ENCODE measurements at places on chromosomes 11 and 22. TPM values are rescaled to one million over a fixed set of nuclear protein-coding genes. Genes with fewer than 3 reads are reported as not detected.

GRCh38 chr11:7278314-7278917 lies 26.7 kb downstream of the SYT9 start:
- DNase-seq = peak; percentile 47

The RAG2 gene
- total RNA-seq = not detected

- DNase-seq = no peak
Measured at GRCh38 chr11:100473390-100473740, 213.7 kb upstream of the ARHGAP42 start.

DNA sequence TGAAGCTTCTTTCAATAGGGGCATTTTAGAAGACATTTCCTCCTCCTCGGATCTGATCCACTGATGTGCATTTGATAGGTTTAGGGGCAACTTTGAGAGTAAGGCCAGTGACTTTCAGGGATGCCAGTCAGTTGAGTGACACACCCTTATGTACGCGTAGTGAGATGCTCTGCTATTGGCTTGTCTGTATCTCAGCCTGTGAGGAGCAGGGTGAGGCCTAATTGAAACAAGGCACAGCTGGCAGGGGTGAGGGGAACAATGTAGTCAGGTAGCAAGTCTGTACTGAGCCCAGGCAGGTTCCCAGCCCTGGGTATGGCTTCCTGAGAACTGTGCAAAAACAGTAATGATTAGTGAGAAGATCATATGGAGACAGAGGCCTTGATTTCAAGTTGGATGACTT lies 61.5 kb downstream of the STIM1 start:
- no peak for DNase-seq

GRCh38 chr11:119904531-119905035 lies 175.6 kb upstream of the NECTIN1 start:
- DNase-seq = no peak

- DNase-seq = peak; percentile 78
Measured at GRCh38 chr11:19076744-19077589, 16.4 kb upstream of the MRGPRX2 start.

DNA sequence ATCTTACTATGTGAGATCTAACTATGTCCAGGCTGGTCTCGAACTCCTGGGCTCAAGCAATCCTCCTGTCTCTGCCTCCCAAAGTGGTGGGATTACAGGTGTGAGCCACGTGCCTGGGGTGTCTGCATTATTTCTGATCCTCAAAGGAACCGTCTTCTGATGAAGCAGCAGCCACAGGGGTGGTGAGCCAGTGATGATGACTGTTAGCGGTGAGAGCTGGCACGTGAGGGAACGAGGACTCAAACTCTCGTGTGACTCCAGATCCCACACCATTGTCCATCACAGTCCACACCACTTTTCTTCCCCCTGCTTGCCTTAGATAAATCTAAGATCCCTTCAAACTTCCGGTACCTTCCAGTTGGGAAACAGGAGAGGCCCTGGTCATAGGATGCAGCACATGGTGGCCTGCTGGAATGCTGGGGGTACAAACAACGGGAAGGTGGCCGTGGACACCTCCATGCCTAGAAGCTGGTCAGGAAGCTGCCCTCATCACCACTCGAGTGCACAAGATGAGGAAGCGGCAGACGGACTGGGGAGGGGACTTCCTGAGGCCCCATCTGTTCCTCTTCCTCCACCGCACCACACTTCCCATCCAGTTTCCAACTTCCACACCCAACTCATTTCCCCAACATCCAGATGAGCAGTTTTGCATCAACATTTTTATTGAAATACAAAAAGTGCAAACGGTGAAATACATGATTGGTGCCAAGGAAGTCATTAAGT lies 23.8 kb downstream of the ARHGAP1 start:
- peak; percentile 24 for DNase-seq

DNA sequence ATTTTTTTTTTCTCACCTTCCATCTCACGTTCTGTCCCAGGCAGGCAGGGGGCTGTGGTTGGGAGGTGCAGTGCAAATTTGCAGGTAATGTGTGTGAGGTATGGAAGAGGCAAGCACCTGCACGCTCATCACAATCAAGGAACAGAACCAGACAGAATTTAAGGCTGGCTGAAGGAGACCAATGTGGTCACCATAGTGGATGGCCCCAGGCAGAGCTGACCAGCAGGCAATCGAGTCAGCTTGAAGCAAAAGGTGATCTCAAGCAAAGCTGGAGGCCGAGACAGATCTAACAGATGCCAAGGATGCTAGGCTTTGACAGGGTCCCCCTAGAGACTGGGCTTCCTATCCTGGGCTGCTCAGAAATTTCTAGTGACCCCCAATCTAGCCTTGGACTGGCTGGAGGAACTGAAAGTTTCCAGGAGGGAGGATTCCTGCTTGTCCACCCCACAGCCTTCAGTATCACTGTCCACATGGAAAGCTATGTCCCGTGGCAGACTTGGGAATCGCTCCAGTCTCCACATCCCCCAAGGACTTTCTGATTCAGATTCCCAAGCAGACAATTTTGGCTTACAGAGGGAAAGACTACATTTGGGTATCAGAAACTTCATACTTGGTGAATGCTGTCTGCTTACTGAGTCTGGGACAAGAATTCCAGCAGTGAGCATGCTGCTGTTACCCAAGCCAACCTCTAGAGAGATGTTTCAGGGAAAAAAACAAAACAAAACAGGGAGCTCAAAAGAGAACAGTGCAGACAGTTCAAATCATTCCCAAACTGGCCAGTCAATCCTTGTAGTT lies 9.0 kb upstream of the MICAL3 start:
- DNase-seq = no peak

The SYT8 gene
- not detected for total RNA-seq

DNA sequence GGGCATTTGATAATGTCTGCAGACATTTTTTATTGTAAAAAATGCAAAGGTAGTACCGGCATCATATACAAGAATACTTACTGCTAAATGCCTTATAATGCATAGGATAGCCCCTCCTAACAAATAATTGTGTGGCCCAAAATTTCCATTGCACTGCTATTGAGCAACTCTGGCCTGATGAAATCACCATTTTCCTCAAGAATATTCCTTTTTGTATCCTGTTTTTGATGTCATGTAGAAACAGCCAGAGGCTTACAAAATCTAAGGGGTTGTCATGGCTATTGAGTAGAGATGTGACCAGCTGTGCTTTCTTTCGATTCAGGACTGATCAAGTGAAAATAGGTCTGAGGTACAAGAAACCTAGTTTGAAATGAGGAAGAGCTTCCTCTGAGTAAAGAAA lies 854.3 kb downstream of the KCNA4 start:
- DNase-seq = no peak

DNA sequence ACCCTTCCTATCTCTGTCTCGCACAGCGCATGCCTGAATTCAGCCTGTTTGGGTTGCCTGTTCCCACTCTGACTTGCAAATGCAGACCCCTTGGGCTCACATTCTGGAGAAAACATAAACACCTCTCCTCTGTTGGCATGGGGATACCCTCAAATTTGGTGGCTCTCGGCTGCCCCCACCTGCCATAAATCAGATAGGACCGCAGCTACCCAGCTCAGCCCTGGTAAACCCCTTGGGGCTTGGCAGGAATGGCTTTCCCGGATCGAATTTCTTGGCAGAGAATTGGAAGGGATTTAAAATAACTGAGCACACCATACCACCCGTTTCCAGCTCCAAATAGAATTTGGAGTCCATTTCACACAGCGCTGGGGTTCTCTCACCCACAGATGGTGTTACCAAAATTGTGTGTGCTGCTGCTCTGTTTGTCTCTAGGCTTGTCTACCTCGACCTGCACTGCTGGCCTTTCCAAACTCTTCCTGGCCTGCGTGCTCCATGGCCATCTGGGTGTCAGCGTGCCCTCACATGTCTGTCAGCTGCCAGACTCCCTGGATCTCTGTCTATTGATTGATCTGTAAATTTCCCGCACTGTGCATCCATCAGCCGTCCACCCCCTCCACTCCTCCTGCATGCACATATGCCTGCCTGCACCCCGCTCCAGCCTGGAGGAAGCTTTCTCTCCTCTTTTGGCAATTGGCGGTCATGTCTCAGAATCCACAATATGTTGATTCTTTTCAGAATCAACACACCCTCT lies 134.0 kb downstream of the NTM start:
- DNase-seq = peak; percentile 44

The VPREB1 gene
- not detected for total RNA-seq

GRCh38 chr11:5197536-5197935 lies 2.9 kb downstream of the OR51V1 start:
- no peak for DNase-seq

DNA sequence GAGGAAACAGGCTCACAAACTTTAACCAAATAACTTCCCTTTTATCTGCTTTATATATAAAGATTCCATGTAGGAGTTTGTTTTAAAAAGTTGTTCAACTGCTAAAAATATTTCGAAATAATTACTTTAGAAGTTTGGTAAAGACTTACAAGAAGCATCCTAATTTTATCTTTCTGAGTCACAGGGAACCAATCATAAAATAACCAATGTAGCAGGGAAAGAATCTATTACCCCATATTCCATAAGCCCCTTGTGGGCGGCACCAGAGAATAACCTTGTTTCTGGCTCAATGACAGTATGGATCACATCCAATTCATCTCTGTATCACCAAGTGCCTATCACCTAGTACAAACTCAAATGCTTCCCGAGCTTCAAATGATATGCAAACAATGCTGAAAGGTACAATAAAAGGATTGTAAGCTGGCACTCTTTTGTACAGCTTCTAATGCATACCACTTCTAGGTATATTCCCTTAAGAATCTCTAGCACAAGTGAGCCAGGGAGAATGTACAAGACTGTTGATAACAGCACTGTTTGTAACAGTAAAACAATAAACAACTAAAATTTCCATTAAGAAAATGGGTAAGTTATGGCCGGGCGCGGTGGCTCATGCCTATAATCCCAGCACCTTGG lies 158.4 kb downstream of the ATG16L2 start:
- no peak for DNase-seq

The HOATZ gene
- total RNA-seq = not detected

DNA sequence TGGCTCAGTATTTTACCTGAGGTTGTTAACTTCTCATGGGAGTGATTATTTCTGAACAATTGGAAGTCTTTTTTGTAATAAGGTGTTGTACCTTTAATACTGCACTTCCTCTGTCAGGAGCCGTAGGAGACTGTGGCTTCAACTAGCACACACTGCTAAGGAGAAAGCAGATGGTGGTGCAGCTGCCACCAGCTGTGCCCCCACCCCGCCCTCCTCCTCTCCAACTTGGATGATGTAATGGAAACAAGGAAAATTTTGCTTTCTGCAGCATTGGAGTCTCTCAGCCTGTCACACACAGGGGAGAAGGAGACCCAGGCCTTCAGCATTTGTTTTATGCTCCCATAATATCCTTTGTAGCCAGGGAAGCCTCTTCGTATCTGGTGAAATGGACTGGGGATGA lies 91.2 kb downstream of the TEAD1 start:
- DNase-seq = no peak

DNA sequence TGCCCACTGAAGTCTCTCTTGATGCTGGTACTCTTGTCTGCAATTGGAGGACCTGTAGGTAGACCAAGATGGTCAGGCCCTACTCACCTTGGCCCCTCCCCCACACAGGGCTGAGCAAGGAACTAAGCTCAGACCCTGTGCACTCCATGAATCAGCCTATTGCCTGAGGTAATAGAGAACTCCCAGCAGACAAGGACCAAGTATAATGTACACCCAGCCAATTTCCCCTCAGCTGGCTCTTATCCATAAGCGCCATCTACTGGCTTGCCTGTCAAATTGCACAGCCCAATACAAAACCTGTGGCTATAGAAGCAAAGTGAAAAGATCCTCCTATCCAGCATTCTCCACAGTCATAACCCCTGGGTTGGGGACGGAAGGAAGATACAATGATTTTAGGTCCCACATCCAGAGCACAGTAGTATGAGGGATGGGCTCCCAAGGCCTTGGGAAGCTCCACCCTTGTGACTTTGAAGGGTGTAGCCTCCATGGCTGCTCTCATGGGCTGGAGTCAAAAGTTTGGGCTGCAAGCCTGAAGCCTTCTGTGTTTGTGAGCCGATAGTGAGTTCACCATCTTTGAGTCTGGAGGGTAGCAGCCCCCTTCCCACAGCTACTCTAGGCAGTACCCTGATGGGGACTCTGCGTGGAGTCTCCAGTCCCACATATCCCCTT lies 56.0 kb downstream of the GLYATL2 start:
- DNase-seq = peak; percentile 41

The MUC6 gene
- total RNA-seq = not detected

The SERPING1 gene
- total RNA-seq = 347 TPM

DNA sequence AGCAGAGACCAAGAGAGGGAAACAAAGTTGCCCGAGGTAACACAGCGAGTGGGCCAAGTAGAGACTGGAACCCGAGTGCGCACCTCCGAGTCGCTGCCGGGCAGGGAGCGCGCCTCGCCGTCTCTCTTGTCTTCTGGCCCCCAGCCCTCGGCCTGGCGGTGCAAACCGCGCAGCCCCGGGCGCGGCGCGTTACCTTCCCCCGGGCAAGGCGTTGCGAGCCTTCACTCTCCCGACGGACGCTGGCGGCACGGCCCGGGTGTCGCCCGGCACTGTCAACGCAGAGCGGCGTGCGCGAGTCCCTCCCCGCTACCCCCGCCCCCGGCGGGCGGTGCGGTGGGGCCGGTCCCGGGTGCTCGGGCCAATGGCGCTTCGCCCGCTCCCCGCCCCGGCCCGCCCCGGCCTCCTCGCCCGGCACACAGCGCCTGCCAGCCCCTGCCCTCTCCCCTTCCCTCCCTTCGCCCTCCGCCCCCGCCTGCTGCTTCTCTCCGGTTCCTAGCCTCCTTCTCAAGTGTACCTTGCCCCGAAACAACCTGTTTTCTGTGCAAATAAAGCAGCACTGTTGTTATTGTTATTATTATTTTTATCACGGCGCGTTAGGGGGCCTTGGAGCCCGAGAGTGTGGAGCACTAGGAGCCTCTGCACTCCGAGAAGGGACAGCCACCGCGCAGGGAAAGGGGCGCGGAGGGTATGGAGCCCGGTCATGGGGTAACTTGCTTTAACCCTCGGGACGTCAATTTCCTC lies at the start of gene SYTL2:
TSS of gene SYTL2 (minus strand) at position 271 of the 741 bp plus-strand sequence. CDS start 53,416 bp downstream, outside the sequence.
- DNase-seq = peak; percentile 64

GRCh38 chr11:57658023-57658361 lies 430 bp downstream of the CLP1 start:
- no peak for DNase-seq

The HYOU1 gene
- 243 TPM for total RNA-seq

GRCh38 chr11:96905143-96905542 lies 515.3 kb downstream of the JRKL start:
- DNase-seq = no peak

GRCh38 chr11:61966734-61967115 lies 709 bp downstream of the FTH1 start:
- no peak for DNase-seq

The FOLR2 gene
- not detected for total RNA-seq

The CCDC83 gene
- total RNA-seq = not detected

GRCh38 chr22:20056696-20057386 lies 23.2 kb upstream of the DGCR8 start:
- no peak for DNase-seq

GRCh38 chr11:45060707-45061106 lies 85.7 kb upstream of the PRDM11 start:
- no peak for DNase-seq

Data from endothelial cell (in vitro differentiated cells).